ENCODE measurements at places on chromosomes 2 and 18.

DNA sequence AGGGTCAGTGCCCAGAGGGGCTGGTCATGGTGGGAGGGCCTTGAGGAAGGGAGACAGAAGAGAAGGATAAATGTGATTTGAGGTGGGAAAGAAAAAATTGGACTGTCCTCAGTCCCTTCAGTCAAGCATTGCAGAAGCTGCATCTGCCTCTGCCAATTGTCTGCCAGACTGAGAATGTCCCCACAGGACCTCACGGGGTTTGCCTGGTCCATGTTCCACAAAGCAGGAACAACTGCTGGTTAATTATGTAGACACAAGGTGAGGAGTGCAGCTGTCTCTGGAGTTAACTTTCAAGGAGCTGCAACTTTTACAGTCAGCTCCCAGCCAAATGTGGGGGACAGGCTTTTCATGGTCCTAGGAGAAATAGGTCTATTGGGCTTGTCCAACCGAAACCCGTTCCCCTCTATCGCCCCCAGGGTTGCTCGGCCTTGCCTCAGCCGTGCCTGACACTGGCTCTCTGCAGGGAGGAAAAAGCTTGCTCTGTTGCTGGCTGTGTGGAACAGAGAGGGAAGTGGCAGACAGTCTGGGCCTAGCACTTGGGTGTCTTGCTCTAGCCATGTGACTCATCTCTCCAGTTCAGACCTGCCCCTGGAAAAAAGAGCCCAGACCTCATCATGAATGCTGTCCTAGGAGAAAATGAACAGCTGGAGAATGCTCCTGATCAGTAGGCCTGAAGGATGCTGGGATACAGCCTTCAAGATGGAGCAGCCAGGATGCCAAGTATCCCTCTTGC is 31.1 kb upstream of the PAX8 start:
- DNase-seq: no peak

- DNase-seq: peak; percentile 25
These were observed 114.3 kb downstream of the SPP2 start for GRCh38 chr2:234164493-234165413.

GRCh38 chr2:101230541-101231001 is 22.1 kb upstream of the CNOT11 start:
- DNase-seq: no peak

DNA sequence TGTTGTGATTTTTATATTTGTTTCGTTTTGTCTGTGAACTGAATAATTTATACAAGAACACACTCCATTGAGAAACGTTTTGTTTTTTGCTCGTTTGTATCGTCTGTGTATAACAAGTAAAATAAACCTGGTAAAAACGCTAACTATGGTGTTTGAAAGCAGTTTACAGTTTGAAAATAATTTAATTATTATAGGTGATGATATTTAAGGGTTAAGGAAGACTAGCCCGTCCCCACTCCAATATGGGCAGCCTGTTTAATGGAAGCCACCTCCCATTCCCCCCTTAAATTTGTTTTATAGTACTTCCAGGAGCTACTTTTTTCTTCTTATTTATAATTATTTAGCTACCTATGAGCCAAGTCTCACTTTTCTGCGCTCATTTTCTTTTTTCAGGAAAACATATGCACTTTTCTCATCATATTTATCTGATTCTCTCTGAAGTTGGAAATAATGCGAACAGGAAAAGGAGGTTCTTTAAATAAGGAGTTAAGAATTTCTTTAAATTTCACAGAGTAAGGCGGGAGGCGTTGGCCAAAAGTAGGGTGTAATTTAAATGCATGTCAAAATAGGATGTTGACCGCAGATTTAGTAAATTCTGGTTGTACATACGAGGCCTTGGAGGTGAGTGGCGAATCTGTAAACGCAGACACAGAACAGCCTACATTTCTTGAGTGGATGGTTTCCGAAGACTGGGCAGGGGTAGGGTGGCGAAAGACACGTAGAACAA is 9.8 kb downstream of the TBR1 start:
- DNase-seq: no peak

DNA sequence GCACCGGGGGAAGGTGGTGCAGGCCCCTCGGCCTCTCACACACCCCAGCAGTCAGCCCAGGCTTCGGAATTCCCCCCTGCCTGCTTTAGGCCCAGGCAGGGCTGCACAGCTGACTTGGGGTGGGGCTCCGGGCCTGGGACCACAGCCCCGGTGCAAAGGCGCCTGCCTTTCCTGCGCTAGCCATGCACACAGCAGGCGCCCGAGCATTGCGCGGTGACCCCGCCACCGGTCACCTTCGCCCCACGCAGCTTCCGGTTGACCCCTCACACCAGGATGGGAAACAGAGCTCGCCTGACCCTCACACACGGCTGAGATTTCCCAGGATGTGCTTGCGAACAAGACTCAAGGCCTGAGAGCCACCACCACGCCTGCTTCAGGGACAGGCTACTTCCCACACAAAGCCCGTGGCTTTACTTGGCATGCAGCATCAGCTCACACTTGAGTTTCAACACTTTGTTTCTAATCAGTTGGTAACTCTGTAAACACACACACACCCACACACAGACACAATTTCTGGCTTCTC is 46.0 kb downstream of the SLC66A2 start:
- no peak for DNase-seq

DNA sequence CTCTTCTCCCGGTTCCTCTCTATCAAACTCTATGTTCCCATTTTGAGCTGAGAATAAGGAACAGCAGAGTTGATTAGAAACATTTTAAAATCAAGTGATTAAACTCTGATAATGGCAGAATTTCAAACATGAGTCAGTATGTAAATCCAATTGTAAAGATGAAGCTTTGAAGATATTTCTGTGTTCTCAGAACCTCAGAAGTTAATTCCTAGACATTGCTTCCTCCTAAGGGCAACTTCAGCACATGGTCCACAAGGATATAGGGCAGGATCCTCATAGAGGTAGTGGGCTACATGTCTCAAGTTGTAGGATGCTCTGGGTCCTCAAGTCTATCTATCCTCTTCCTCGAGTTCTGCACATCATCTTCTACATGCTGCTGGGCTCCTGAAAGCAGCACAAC is 46.3 kb downstream of the QPCT start:
- no peak for DNase-seq

- no peak for DNase-seq
These were observed 157.4 kb downstream of the LTBP1 start for GRCh38 chr2:33104052-33104623.

GRCh38 chr18:11960743-11961380 is 20.4 kb upstream of the IMPA2 start:
- no peak for DNase-seq

DNA sequence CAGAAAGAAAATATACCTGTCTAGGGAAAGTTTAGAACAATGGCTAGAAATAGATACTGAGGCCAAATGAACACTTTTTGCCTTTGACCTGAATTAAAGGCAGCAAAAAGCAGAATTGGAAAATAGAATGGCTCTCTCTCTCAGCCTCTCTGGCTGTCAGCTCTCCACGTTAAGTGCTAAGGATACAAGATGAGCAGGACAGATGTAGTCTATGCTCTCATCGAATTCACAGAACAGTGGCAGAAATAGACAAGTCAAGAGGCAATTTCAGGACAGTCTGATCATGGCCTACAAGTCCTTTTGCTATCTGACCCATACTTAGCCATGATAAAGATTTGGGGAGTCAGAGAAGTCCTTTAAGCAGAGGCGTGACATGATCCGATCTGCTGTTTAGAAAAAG is 120.2 kb upstream of the CREB1 start:
- no peak for DNase-seq

DNA sequence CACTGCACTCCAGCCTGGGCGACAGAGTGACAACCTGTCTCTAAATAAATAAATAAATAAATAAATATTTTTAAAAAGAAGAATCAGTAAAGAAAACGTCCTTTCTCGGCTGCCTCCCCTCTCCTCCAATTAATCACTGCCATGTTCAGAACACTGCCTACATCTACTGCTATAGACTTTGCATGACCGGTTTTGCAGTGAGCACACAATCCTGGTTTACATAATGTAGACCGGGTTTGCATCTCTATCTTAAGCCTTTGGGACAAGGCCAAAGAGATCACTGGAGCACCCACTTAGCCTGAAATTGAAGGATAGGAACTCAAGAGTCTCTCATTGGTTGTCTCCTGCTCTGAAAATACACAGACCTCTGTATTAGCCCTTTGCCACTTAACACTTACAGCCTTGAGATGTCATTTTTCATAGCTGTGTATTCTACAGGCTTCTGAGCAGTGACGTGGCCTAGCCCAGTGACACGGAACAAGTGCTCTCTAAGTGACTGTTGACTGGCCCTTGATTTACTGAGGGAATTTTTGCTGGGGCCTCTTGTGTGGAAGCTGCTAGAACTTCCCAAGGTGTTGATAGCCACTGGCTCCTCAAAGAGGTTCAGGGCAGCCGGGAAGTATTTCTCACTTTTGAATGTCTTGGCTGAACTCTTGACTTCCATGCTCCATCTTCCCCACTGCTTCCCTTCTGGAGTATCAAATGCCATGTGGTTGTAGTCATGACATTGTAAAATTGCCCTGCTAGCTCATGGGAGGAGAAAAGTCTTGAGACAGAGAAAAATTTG is 45.3 kb upstream of the CCBE1 start:
- DNase-seq: no peak

- DNase-seq: no peak
These were observed 16.9 kb downstream of the KLHL41 start for GRCh38 chr2:169526451-169526850.

GRCh38 chr2:96859099-96859649 is 1.4 kb upstream of the ANKRD39 start:
- no peak for DNase-seq

- DNase-seq: no peak
These were observed 210.6 kb downstream of the SEPTIN10 start for GRCh38 chr2:109402980-109403840.

DNA sequence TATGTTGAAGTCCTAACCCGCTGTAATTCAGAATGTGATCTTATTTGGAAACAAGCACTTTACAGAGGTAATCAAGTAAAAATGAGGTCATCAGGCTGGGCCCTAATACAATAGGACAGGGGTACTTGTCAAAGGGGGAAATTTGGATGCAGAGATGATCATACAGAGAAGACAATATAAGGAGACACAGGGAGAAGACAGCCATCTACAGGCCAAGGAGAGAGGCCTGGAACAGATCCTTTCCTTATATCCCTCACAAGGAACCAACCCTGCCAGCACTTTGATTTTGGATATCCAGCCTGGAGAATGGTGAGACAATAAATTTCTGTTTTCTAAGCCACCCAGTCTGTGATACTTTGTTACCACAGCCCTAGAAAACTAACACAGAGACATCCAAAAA is 104.3 kb downstream of the METTL4 start:
- no peak for DNase-seq

- no peak for DNase-seq
These were observed 923.8 kb downstream of the LRP1B start for GRCh38 chr2:141207036-141207385.

DNA sequence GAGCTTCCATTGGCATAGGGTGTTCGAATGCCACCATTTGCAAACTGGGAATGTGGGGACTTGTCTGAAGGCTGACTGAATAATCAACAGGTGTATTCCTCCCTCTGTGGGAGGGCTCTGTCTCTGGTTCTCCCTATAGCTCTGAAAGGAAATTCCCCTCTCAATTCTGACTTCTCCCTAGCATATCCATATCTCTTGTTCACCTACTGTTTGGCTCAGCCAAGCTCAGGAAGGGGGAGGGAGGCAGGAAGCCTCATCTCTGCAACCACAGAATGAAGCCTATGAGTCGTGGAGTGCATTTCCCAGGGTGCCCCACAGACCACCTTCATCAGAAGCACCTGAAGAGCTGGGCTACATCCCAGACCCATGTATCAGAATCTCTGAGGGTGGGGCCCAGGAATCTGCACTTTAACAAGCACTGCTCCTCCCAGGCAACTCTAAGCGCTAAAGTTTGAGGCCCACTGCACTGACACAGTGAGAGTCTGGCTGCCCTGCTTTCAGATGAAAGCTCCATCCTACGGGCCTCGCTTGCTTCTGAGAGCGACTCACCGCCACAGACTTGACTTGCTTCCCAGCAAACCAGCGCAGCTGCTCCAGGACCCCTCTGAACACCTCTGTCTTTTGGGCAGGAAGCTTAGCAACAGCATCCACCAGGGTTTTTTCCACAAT is 32.0 kb downstream of the XDH start:
- DNase-seq: no peak

DNA sequence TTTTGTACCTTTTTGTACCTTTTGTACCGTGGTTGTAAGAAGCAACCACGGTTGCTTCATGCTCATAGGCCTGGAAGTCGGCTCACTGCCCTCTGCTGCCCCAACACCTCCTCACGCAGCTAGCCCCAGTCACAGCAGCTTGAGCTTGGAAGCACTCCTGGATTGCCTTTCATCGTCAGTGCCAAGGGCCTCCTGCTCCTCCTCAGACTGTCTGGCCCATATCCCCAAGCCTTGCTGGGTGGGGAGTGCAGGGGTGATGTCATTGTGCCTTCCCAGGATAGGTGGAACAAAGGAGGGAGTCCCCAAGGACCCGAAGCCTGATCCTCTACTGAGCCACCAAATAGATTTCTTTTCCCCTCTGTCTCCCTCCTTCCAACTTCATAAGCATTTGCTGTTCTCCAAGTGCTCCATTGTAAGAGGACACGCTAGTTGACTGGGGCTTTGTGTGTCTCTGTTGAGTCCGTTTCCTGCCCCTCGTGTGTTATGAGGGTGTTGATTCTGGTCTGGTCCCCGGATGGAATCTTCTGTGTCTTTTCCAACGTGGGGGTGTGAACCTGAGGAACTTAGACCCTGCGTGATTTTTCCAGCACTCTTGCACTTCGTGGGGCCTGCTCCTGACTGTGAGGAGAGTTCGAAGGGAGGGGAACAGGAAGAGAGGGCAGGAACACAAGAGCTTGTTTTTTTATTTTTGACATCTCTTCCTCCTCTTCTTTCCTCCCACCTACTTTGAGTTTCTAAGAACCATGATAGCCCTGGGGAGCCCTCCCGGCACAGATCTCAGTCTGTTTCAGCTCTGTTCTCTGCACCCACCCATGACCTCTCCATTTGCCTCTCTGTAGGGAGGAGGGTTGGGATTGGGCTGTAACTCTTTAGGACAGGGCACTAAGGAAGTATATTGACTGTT is 127.2 kb upstream of the EML6 start:
- no peak for DNase-seq

DNA sequence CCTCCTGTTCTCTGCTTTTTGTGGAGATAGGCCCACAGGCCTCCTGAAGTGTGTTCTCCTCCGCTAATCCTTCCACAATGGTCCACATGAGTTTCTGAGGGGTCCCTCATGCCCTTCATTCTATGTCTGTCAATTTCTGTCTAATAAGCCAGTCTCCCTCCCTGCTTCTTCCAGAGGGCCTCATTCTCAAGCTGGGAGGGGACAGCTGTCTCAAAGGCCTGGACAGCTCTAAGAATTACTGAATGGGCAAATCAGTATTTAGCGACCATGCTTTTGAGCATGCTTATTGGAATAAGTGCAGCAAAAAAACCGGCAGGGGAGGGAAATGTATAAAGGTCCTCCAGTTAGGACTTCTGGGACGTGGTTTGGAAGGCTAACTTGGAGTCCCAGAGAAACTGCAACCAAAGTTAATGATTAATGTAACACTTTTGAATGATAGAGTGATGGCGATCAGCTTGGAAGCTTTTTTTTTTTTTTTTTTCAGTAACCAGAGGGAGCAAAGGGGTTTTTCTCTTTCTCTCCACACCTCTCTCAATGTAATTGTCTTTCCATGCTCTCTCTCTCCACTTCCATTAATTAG is 890.7 kb upstream of the POU3F3 start:
- DNase-seq: no peak

All from activated CD4-positive, alpha-beta T cell treated with anti-CD3 and anti-CD28 coated beads, Interleukin-2, amount 50 U/mL, for 4 hours (primary cell).